ENCODE measurements at places on chromosomes 13 and 19.

DNA sequence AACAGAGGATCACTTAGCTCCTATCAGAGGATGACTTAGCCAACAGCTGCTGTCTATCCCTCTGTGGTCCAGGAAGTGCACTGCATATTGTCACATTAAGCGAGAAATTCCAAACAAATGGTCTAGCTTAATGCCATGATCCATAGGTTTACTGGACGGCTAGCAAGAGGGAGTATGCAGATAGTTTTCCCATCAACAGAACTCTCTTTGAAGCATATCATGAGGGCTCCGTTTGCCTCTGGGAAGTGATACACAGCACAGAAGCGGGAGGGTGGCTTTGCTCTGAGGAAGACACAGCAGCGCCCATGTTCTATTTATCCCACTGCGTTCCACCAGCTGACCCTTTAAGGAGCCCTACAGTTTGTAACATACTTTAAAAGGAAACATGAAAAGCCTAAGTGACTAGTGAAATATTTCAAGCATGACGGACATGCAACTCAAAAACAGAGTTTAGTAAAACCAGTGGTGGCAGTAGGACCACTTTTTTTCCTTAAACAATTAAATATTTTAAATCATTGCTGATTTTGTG lies 52.7 kb downstream of the COL4A1 start:
- DNase-seq = no peak

- DNase-seq = no peak
Observed at GRCh38 chr13:102901056-102901455, 55.2 kb downstream of the ERCC5 start.

GRCh38 chr13:91346850-91347201 lies 661 bp upstream of the MIR17HG start:
- DNase-seq = no peak

GRCh38 chr13:35917252-35917941 lies 213.8 kb downstream of the DCLK1 start:
- no peak for DNase-seq

GRCh38 chr13:100213576-100213975 lies 124.7 kb downstream of the PCCA start:
- no peak for DNase-seq

GRCh38 chr19:46493236-46494145 lies 2.2 kb downstream of the PNMA8B start:
- DNase-seq = peak; percentile 53

- no peak for DNase-seq
Observed at GRCh38 chr13:55069746-55070145, 2041.1 kb downstream of the OLFM4 start.

- DNase-seq = no peak
Observed at GRCh38 chr13:45361596-45362206, 20.7 kb upstream of the TPT1 start.

- peak; percentile 42 for DNase-seq
Observed at GRCh38 chr13:21526707-21527540, 67.8 kb upstream of the ZDHHC20 start.

DNA sequence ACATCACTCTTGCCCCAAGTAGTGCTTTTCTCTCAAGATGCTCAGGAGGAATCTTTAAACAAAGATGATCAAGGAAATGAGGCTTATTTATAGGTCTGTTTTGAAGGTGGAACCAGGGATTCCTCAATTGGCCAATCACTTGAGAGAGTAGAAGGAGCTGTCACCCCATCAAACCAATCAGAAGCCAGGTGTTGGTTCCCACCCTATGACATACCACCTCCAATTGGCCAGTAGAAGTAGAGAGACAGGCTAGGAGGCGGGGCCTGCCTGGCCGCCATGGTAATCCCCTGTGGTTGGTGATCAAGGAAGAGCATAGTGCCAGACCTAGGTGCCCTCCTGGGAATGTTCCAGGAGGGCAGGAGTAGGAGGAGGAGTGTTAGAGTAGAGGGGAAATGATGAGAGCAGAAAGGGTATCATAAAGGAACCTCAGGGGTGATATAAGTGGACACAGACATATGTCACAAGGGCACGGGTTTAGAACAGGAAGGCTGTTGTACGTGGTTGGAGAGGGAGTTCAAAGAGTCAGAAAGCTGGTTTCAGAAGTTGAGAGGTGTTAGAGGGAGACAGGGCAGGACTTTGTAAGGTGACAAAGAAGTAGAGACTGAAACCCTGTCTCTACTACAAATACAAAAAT lies 10.5 kb downstream of the PMIS2 start:
- DNase-seq = no peak

GRCh38 chr19:49681830-49682229 lies 4.8 kb downstream of the PRMT1 start:
- no peak for DNase-seq

GRCh38 chr13:46313432-46314257 lies 73.4 kb downstream of the RUBCNL start:
- DNase-seq = no peak

- DNase-seq = no peak
Observed at GRCh38 chr19:42629191-42629590, 34.5 kb upstream of the CEACAM8 start.

DNA sequence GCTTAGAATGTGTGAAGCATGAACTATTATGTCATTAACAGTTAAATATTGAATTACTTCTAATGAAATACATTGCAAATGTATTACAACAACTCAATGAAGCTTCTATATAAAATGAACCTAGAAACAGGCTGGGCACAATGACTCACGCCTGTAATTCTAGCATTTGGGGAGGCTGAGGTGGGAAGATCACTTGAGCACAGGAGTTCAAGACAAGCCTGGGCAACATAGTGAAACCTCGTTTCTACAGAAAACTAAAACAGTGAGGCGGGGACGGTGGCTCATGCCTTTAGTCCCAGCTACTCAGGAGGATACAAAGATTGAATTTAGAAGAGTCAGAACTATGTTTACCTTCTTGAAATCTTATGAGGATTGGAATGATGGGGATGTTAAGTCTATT lies 505.1 kb downstream of the SLITRK5 start:
- DNase-seq = no peak
